T-helper 1 cell (primary cell): ENCODE measurements at places on chromosomes 2 and 18.

DNA sequence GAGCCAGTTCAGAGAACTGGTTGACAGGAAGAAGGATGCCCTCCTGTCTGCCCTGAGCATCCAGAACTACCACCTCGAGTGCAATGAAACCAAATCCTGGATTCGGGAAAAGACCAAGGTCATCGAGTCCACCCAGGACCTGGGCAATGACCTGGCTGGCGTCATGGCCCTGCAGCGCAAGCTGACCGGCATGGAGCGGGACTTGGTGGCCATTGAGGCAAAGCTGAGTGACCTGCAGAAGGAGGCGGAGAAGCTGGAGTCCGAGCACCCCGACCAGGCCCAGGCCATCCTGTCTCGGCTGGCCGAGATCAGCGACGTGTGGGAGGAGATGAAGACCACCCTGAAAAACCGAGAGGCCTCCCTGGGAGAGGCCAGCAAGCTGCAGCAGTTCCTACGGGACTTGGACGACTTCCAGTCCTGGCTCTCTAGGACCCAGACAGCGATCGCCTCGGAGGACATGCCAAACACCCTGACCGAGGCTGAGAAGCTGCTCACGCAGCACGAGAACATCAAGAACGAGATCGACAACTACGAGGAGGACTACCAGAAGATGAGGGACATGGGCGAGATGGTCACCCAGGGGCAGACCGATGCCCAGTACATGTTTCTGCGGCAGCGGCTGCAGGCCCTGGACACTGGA, 92.5 kb upstream of the EML6 start:
- no peak for DNase-seq

GRCh38 chr2:46170611-46171350, 126.4 kb upstream of the EPAS1 start:
- DNase-seq = no peak

DNA sequence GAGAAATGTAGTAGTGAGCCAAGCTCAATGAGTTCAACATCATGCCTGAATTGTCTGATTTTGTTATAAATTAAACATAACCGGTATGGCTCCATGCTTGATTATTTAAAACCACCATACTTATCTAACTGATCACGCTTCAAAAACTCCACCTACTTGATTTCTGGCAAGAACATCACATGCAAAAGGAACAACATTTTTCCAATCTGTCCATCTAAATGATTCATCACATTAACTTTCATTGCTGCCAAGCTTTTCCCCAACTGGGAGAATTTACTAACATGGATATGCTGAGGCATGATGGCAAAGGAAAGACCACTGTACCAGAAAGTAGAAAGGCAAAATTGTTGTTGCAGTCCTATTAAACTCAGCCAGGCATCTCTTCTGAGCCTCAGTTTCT, 286.8 kb downstream of the TRIB2 start:
- DNase-seq = no peak

GRCh38 chr18:45373286-45373880, 241.9 kb upstream of the SLC14A2 start:
- no peak for DNase-seq

- no peak for DNase-seq
Observed at GRCh38 chr2:10880586-10881321, 31.0 kb upstream of the KCNF1 start.

- DNase-seq = no peak
Observed at GRCh38 chr2:171187819-171188218, 27.1 kb upstream of the TLK1 start.

DNA sequence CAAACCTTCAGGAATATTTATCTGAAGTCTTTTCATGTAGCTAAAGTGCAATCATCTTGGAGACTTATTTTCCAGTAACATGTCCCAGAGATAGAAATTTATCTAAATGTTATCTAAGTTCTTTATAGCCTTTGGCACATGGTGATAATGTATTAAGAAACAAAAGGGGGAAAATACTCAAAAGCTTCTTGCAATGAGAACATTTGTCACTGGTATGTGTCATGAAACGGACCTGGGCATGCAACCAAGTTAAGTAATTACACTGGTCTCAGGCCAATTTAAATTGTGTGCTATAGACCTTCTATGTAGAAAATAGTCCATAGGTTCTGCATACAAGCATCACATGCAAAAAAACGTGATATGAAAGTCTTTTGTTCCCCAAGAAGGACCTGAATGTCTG, 136.2 kb downstream of the SLC8A1 start:
- DNase-seq = no peak

DNA sequence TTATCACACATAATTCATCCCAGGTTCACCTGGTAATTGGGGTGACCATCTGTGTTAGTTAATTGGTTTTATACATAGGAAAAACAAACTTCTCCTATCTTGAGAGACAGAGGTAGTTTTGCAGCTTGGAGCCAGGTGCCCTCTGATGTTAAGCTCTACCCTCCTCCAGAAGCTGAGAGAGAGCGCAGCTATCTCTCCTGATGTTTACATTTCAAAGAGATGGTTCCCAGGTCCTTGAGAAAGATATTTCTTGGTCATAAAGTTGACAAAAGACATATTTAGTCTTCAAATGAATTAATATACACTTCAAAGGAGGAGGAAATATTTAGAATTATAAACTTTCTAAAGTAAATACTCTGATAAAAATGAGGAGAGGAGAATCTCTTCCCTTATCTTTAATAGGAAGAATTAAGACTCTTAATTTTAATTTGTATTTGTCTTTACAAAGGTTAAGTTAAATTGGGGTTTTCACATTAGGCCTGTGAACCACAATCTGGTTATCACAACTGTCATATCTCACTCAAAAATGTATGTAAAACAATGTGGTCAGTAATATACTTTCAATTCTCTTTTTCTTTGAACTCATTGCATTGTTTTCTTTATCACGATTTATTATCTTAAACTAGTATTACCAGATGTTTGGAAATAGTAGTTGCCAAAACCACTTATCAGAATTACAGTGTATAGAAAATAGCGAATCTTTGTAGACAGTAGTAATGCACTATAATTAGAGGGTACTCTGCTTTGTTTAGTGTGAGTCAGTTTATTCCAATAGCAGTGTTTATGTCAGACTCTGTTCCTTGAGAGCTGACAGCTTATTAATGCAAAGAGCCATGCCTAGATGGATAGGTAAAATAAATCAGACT, 26.8 kb downstream of the SERPINB4 start:
- no peak for DNase-seq
